Muscle of leg (tissue), 16 donors: ENCODE measurements at places on chromosomes 1 and 21. TPM values are rescaled to one million over a fixed set of nuclear protein-coding genes. Genes with fewer than 3 reads are reported as not detected.

The SPRR5 gene
- not detected for polyA plus RNA-seq

The ASAP3 gene
- polyA plus RNA-seq: 53.4 TPM

The XKR8 gene
- 8.4 TPM for polyA plus RNA-seq

The ESPN gene
- 14.3 TPM for polyA plus RNA-seq

The TBX19 gene
- polyA plus RNA-seq: 1.3 TPM

The C1orf115 gene
- polyA plus RNA-seq: 11.7 TPM

DNA sequence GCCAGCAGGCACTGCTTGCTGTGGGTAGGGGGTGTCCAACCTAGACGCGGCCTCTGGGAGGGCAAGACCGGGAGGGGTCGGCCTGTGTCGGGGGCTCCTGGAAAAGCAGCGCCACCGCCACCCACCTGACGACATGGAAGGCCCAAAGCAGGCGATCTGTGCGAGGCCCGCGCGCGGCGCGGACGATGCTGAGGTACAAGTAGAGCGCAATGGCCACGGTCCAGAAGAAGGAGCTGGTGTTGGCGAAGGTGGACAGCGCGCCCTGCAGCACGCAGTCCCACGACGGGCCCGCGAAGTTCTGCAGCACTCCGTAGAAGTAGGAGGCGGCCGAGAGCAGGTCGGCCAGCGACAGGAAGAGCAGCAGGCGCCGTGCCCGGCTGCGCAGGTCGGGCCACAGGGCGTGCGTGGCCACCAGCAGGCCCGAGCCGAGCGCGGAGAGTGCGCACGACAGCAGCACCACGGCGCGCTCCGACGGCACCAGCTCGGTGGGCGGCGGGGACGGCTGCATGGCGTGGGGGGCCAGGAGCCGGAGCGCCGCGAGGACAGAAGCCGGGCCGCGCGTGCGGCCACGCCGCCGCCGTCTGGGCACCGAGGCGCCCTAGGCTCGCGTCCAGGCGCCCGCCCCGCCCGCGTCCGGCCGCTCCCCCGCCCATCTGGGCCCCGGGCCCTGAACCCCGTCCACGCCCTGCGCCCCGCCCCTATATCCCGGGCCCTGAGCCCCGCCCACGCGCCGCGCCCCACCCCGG is at the start of gene GPR157:
Gene GPR157 (minus strand): TSS at position 583 of the 746 bp plus-strand sequence. CDS start 75 bp downstream, at position 508.
- peak; percentile 64 for DNase-seq

DNA sequence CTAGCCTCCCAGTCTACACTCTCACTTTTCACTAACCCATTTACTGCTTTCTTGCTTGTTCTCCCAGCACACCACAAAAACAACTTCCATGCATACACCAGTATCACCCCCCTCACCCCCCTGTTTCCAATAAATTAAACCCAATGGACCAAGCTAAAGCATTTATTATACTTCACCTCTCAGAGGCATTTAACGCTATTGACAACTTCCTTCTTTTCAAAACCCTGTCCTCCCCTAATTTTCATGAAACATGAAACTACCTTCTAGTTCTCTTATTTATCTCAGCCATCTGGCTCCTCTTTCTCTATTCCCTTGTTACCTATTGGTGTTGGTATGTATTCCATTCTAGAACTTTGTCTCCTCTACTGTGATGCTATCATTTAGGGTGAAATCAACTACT is 32.3 kb downstream of the PTPRC start:
- no peak for DNase-seq

- no peak for DNase-seq
These were observed 17.1 kb upstream of the PROK1 start for GRCh38 chr1:110433803-110434202.

DNA sequence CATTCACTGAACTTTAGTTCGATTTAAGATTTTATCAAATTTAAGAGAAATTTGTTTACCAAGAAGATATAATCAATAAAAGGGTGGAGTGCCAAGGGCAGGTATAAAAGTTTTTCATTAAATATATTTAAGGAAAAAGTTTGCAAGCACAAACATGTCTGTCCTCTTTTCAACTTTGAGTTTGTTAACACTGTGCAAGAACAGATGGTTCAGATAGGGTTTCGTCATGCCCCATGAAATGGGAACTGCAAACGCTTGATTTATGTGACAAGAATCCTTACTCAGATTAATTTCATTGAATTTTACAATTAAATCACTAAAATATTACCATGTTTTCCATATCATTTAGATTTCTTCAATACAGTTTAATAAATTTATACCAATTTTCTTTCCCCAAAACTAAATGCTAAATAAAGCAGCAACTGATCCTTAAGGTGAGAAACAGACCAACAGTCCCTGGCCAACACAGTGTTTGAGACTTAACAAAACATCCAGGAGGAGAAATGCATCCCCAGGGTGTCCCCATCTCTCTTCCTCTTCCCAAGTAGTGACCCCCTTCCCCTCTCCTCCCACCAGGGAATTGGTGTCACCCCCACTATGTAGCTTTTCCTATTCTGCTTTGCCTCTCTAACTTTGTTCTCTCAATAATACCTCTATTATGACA is 292.9 kb downstream of the LTN1 start:
- peak; percentile 33 for DNase-seq

- DNase-seq: no peak
These were observed 1.5 kb downstream of the PARP1 start for GRCh38 chr1:226406401-226406881.

- no peak for DNase-seq
These were observed 7.2 kb downstream of the CNIH3 start for GRCh38 chr1:224623310-224623714.

DNA sequence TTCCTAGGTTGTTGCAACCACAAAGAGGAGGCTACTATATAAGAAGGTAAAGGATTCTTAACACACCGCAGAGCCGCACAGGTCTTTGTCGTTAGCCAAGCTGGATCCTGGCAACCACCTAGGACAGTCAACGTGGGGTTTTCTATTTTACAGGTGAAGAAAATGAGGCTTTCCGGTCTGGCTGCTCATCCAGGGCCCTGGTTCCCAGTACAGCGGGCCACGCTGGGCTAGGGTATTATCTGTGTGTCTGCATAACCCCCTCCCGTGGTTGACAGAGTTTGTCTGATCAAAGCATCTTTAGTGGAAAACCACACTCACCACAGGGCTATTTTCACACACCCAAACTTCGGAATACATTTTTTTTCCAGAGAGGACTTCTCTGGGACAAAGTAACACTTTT is 39.0 kb upstream of the PDE9A start:
- DNase-seq: no peak

GRCh38 chr1:23475134-23475628 is 8.8 kb downstream of the ASAP3 start:
- no peak for DNase-seq

DNA sequence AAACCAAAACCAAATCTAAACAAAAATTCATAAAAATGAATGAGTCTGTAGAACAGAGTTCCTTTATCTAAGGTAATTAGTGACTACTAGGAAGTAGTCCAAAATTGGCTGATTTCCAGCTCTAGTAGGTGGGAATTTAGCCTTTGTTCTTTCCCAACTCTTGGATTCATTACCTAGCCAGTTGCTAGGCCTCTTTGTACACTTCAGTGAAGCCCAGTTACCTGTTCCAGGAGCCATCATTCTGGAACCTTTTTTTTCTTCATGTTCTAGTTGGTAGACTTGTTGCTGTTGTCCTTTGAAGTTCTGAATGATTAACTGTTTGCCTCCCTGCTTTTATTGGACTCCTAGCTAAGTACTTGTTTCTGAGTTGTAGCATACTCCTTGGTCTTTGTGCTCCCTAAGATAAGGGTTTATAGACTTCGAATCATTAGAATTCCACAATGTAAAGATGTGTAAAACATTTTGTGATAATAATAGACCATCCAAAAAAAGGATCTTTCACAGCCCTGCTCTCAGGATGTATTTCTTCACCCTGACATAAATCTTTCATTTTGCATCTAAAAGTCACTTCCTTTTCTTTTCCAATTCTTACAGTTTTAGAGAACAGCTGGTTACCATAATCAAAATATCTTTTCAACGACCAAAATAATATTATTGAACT is 9.8 kb downstream of the PLA2G4A start:
- no peak for DNase-seq
